ENCODE measurements at places on chromosomes 13 and 19.

- no peak for DNase-seq
Observed at GRCh38 chr19:10874024-10874423, 2.7 kb downstream of the CARM1 start.

- no peak for DNase-seq
Observed at GRCh38 chr19:45468803-45469131, 971 bp downstream of the FOSB start.

GRCh38 chr13:46688306-46688705 is 108.7 kb downstream of the ESD start:
- no peak for DNase-seq

- DNase-seq = peak; percentile 90
Observed at GRCh38 chr13:41668130-41668757, 210.9 kb downstream of the RGCC start.

- no peak for DNase-seq
Observed at GRCh38 chr13:77975358-77976042, 56.9 kb upstream of the EDNRB start.

DNA sequence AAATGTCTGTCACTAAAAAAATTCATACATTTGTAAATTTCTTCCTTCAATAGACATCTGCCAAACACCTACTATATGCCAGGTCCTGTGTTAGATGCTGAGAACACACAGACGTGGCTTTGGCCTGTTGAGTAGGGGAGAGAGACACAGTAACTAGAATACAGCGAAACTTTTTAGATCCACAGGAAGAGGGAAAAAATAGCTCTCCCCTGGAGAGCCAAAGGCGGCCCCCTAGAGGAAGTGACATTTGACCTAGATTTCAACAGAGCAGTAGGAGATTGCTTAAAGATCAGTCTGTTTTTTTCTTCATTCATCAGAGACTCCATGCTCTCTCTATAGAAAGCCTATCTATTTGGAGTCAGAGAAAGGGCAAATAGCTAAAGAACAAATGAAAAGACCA is 11.3 kb downstream of the LCP1 start:
- peak; percentile 69 for DNase-seq

DNA sequence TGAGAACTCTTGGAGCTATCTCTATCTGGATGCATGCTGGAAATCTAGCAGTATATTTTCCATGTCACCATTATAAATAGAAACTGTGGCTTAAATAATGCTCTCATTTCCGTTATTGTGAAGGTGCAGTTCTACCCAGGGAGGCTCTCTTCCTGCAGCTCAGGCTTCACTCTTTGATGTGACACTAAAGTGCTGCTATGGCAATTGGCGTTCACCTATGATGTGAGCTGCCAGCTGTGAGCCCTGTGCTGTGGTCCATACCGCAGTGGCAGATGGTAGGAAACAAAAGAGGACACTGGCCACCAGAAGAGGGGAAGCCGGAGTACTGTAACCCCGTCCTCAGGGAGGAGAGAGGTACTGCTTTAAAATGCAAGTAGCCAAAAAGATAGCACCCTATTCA is 40.6 kb upstream of the ZNF681 start:
- no peak for DNase-seq

GRCh38 chr13:94053986-94054593 is 425.4 kb downstream of the DCT start:
- no peak for DNase-seq

GRCh38 chr19:45574526-45574925 is 10.1 kb downstream of the OPA3 start:
- no peak for DNase-seq

GRCh38 chr13:111370570-111371535 is 50.4 kb downstream of the TEX29 start:
- peak; percentile 9 for DNase-seq

DNA sequence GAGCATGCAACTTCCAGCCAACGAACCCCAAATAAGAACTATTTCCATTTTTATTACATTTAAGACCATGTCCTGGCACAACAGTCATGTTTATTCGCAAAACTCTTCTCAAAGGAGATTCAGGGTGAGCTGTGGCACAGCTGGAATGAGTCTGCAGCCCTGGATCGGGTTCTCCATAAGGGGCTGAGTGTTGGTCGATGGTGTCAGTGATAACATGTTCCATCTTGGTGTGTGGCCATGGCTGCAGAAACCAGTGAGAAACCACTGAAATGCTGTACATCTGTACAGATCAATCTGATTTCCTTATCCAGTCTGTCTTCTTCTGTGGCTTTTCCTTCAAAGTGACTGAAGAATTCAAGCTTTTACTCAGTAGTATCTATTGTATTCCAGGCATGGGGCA is 15.2 kb downstream of the FAM124A start:
- no peak for DNase-seq

- no peak for DNase-seq
Observed at GRCh38 chr19:55321466-55322137, 3.5 kb downstream of the TMEM150B start.

GRCh38 chr13:21568854-21569253 is 35.1 kb downstream of the MICU2 start:
- no peak for DNase-seq

DNA sequence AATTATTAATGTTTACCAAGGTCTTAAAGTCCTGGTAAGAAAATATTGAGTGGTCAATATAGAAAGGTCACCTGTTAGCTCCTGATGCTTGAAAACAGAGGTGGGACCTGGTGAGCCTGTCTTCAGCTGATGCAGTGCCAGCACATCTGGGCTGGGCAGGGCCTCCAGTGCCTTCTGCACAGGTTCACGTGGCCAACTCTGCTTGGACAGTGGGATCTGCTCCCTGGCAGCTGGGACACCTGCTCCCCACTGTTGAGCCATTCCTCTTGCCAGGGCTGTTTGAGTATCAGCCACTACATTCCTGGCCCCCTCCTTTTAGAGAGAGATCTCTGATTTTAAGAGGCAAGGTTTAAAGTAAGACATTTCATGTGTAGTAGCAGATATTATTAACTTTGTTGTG is 135.0 kb downstream of the TM9SF2 start:
- no peak for DNase-seq

GRCh38 chr19:3365836-3366752 is at the start of gene NFIC:
TSS of gene NFIC (plus strand) at chr19:3366583. CDS start at chr19:3366637, 54 bp downstream.
- peak; percentile 89 for DNase-seq

GRCh38 chr13:32585550-32586079 is 637 bp upstream of the PDS5B start:
- DNase-seq = no peak

- DNase-seq = peak; percentile 91
Observed at GRCh38 chr19:55080121-55080967, 4.7 kb downstream of the EPS8L1 start.

DNA sequence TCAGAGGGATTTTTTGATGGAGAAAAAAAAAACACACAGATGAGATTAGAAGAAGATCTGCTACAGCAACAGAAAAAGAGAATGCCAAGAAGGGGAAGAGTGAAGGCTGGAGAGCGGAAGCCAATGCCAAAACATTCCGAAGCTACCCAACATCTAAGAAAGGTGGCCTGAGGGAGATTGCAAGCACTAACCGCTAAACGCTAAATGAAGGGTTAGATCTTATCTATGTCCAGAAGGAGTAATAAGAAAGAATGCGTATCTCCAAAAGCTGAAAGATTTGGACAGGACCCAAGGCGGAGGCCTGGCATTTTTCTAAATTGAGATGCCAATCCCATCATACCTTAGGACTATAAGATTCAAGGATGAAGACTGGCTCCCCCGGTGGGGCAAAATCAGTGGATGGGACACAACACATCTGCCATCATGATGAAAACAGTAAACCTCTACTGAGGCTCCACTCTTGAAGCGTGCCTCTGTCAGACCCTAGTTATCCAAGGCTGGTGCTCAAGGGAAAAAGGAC is 15.6 kb upstream of the HMGB1 start:
- DNase-seq = no peak

GRCh38 chr13:25571237-25571636 is 199.5 kb downstream of the ATP8A2 start:
- DNase-seq = no peak

GRCh38 chr19:2282062-2282861 is at the start of gene PEAK3:
TSS of gene PEAK3 (minus strand) at chr19:2282175. CDS start at chr19:2280931, 1,244 bp downstream.
- no peak for DNase-seq

DNA sequence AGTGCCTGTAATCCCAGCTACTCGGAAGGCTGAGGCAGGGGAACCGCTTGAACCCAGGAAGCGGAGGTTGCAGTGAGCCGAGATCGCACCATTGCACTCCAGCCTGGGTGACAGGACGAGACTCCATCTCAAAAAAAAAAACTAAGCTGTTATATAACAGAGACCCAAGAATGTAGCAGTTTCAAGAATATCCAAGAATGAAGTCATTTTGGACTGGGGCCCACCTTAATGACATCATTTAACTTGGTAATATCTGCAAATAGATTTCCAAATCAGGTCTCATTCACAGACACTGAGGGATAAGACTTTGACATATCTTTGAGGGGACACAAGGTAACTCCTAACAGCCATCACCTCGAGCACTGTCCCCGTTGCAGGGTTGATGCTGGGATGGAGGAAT is 36.5 kb upstream of the MRI1 start:
- DNase-seq = peak; percentile 27

GRCh38 chr13:95536632-95537241 is 15.8 kb upstream of the CLDN10 start:
- DNase-seq = peak; percentile 59

- no peak for DNase-seq
Observed at GRCh38 chr19:46920362-46920761, 59.6 kb downstream of the ARHGAP35 start.

GRCh38 chr13:69092615-69093322 is 1014.9 kb upstream of the ATXN8OS start:
- DNase-seq = no peak

GRCh38 chr13:98224557-98224956 is 47.5 kb upstream of the RNF113B start:
- no peak for DNase-seq

DNA sequence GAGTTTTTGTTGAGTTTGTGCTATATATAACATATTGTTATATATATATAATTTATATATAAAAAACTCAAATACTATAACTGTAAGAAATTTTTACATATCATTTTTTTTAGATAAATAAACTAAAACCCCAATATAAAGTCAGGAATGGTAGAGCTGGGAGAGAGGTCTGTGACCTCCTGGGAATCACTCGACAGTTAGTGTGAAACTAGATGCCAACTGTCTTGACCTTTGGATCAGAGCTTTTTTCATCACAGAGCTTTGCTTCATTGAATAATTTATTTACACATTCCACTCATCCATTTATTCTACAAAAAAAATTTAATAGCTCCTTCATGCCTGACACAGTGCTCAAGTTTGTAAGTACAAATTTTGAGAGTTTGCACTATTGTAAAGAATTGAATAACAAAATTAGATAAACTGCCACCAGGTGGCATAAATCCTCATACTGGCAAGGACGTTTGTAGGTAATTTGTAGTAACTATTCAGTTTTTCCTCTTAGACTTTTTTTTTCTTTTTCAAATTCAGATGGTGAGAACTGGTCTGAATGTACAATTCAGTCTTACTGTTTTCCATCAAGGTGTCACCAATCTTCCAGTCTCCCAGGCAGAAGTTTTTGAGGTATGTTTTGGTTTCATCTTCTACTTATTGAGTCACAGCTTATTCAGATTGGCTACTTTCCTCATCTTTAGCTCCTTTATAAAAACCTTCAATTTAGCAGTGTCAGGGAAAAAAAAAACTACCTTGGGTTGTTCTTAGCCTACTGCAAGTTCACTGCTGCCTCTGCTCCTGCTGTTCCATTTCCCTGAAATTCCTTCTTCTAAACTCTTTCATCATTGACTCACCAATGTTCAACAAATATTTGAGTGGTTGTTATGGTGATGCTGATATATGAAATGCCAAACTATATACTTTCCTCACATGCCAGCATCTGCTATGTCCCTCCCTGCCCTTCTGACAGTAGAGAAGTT is 28.7 kb downstream of the LACC1 start:
- DNase-seq = peak; percentile 52

- DNase-seq = no peak
Observed at GRCh38 chr19:10625003-10625761, at the start of gene SLC44A2. TSS of gene SLC44A2 (plus strand) at chr19:10625553. CDS start at chr19:10625634, 81 bp downstream.

GRCh38 chr13:98195054-98195791 is 18.2 kb upstream of the RNF113B start:
- no peak for DNase-seq

DNA sequence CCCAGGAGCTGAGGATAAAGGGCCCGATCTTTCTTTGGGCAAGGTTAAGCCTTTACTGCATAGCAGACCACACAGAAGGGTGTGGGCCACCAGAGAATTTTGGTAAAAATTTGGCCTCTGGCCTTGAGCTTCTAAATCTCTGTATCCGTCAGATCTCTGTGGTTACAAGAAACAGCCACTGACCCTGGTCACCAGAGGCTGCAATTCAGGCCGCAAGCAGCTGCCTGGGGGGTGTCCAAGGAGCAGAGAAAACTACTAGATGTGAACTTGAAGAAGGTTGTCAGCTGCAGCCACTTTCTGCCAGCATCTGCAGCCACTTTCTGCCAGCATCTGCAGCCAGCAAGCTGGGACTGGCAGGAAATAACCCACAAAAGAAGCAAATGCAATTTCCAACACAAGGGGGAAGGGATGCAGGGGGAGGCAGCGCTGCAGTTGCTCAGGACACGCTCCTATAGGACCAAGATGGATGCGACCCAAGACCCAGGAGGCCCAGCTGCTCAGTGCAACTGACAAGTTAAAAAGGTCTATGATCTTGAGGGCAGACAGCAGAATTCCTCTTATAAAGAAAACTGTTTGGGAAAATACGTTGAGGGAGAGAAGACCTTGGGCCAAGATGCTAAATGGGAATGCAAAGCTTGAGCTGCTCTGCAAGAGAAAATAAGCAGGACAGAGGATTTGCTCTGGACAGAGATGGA is 8.4 kb upstream of the CEACAM19 start:
- DNase-seq = no peak

DNA sequence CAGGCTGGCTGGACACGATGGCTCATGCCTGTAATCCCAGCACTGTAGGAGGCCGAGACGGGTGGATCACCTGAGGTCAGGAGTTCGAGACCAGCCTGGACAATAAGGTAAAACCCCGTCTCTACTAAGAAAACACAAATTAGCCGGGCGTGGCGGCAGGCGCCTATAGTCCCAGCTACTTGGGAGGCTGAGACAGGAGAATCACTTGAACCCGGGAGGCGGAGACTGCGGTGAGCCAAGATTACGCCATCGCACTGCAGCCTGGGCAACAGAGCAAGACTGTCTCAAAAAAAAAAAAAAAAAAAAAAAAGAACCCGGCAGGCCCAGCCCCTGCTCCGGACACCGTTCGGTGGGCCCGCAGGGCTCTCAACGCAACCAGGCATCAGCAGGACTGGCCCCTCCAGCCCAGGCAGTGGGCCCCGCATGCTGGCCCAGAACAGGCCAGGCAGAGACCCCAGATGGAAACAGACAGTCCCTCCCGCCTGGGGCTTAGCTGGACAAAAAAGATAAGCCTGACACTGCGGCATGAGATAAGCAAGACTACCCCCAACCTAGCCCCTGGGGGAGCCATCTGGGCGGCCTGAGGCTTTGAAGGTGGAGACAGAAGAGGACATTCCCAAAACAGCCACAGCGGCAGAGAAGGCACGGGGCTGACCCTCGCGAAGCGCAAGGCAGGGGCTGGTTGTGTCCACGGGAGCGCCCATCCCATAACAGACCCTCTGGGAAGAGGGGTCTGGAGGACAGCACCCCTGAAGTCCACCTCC is 11.6 kb downstream of the REXO1 start:
- DNase-seq = no peak

DNA sequence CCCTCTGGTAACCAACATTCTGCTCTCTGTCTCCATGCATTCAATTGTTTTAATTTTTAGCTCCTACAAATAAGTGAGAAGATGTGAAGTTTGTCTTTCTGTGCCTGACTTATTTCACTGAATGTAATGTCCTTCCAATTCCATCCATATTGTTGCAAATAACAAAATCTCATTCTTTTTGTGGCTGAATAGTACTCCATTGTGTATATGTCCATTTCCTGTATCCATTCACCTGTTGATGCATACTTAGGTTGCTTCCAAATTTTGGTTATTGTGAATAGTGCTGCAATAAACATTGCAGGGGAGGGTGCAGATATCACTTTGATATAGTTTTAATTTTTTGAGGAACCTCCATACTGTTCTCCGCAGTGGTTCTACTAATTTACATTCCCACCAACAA is 2.5 kb upstream of the ZNF284 start:
- no peak for DNase-seq
